ENCODE measurements at places on chromosomes 16 and 17.

DNA sequence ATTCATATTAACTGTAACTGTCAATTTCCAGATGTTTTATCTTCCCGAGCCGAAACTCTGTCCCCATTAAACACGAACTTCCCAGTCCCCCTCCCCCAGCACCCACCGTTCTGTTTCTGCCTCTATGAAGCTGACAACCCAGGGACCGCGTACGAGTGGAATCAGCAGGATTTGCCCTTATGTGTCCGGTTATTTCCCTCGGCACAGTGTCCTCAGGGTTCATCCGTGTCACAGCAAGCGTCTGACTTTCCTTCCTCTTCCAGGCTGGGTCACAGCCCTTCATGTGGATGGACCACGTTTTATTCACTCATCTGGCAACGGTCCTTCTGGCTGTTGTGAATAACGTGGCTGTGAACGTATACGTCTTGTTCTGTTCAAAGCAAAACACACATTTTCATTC, 31.3 kb downstream of the METRNL start:
- no peak for DNase-seq

- no peak for DNase-seq
Measured at GRCh38 chr16:23016368-23016767, 132.9 kb downstream of the USP31 start.

- no peak for DNase-seq
Measured at GRCh38 chr16:61289141-61289540, 747.1 kb downstream of the CDH8 start.

- no peak for DNase-seq
Measured at GRCh38 chr16:411576-412265, 10.0 kb downstream of the DECR2 start.

GRCh38 chr16:54194334-54194743, 92.2 kb downstream of the IRX3 start:
- no peak for DNase-seq

DNA sequence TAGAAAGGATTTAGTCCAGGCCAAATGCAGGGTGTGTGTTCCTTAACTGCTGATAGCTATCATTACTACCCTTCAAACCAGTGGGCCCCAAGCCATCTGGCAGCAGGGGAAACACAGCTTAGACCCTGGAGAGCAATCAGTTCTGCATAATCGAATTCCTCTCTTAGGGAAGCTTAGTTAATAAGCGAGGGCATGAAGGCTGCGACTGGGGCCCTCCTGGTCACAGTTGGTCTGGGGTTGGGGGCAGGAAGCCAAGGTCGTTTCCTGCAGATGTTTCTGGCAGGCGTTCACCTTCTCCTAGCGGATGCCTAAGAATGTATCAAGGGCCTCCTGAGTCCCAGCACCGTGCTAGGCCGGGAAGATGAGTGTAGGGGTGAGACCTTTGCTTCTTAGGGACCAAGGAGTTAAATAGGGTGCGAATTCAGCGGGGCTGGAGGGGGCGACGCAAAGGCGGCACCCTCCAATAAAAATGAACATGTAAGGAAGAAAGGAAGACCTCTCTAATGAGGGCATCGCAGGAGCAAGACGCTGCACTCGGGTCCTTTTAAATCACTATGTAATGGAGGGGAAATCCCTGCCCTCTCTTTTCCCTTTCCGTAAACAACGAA, 16.5 kb upstream of the EEF2K start:
- DNase-seq = no peak

DNA sequence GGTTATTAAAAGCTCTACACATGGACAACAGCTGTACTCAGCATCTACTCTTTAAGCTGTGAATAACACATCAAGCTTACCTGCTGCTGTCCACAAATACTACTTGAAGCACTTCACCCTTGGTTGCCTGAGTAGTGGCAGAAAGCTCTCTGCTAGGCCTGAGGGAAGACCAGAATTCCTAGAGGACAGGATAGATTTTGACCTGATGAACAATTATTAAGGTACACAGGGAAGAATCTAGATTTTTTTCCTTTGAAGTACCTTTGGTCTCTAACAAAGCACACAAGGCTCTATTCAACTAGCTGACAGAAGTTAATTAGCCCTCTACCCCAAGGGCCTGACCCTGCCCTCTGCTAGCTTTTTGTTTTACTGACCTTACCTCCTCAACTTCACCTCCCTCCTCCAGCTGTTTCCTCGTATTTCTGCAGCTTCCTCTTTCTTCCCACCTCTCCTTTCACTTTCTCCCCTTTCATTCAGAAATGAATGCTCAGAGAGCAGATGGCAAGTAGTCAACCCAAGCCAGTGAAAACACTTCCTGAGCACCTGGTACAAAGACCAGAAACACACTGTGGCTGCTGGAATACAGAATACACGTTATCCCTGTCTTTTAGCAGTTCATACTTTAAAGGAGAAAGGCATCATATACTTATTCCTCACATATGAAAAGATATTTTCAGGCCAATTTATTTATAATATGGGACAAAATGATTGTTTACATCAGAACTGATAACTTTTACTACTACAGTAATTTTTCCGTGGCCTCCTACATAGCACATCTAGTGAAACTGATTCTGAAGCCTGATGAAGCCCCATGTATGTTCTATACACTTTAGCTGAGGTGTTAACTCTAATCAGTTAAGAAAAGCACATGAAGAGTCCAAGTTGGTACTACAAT, 5.7 kb upstream of the VEZF1 start:
- DNase-seq = no peak

DNA sequence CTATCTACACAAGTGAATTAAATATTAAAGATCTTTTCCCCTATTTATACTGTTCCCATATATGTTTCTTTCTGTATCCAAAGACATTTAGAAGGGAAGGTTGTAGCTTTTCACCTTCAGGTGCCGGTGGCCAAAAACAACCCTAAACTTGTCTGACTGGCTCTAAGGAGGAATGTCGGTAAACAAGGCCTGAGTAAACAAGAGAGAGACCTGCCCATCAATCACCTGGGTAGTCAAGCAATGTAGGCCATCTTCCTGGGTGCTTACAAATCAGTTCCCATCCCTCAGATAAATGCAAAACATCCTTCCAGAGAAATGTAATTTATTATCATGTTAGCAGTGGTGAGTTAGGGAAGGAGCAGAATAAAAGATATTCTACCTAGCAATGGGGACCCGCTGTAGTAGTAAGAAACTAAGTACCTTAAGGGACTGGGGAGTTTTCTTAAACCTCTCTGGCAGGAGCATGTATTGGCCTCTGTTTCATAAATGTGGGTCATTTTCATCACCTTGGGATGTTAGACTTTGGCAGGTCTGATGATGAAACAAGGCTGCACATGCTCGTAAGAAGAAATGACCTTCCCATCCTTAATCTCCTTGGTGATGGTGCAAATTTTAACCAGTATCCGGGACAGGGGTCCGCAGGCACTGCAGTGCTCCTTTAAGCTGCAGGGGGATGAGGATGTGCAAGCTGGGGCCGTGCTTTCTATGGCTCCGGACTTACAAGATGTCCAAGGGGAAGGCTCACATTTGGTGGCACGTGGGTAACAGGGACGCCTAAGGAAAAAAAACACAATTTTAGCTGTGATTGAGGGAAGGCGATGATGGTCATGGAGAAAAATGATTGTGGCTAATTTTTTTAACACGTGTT, 8.4 kb downstream of the KRT39 start:
- DNase-seq = no peak

DNA sequence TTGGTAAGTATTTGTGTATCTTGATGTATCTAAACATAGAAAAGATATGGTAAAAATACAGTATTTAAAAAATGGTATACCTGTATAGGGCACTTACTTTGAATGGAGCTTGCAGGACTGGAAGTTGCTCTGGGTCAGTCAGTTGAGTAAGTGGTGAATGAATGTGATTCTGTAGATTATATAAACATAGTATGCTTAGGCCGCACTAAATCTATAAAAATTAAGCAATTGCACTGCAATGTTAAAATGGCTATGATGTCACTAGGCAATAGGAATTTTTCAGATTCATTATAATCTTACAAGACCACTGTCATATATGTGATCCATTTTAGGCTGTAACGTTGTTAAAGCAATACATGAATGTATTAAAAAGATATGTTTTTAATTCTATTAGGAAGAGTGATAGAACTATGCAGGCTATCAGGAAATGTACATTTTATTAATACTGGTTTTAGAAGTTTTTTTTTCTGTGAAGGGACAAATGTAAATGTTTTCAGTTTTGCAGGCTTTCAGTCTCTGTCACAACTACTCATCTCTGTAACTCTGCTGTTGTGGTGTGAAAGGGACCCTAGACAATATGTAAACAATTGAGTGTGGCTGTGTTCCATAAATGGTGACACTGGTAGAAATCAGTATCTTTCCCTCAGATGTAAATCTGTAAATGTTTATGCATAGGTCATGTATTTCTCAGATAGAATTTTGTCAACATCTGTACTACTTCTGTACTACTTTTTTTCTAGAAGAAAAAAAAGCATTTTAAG, 10.5 kb downstream of the CBFB start:
- DNase-seq = no peak

DNA sequence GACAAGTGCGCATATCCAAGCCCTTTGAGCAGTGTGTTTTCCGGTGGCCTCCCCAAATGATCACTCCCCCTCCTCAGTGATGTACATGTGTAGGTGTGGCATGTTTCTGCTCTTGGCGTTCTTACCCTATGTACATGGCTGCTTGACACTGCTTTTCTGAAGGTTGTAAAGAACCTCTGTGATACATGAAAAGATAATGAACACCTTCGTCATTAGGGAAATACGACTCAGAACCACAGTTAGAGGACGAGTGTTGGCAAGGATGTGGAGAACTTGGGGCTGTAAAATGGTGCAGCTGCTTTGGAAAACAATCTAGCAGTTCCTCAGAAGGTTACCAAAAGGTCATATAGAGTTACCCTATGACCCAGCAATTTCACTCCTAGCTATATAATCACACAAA, 28.6 kb downstream of the CEP95 start:
- DNase-seq = no peak

DNA sequence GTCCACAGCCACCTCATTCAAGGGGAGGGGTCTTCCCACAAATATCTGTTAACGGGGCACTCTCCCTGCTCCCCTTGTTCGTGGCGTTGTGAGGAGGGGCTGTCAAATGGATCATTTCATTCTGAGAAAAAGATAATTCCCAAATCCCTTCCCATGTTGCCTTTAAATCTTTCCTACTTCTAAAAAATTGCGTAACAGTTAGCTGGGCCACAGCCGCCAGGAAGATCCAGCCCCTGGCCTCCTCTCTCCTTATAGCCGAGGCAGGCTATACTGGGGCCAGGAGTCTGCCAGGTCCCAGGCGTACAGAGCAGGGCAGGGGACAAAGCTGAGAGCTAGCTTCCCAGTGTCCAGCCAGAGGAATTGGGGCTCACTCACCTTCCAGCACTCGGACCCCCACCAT, 430 bp downstream of the C16orf89 start:
- DNase-seq = no peak

DNA sequence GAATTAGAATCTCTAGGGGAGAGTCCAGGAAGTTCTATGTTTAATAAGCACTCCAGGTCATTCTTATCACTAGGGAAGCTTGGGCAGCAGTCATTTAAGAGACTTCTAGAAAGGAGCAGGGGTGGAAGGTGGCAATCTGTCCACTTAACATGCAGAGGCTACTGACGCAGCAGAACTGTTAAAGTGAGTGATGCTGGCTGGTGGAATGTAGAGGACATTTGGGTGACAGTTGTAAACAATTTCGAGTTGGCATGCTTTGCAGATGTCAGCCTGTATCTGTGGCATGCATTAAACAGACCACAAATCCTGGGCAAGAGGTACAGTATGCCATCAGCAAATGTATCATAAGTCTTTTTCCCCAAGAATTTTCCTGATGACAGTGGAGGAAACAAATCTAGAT, 40.5 kb upstream of the HS3ST3A1 start:
- DNase-seq = no peak

GRCh38 chr17:73126716-73127473, 34.4 kb upstream of the SLC39A11 start:
- no peak for DNase-seq

DNA sequence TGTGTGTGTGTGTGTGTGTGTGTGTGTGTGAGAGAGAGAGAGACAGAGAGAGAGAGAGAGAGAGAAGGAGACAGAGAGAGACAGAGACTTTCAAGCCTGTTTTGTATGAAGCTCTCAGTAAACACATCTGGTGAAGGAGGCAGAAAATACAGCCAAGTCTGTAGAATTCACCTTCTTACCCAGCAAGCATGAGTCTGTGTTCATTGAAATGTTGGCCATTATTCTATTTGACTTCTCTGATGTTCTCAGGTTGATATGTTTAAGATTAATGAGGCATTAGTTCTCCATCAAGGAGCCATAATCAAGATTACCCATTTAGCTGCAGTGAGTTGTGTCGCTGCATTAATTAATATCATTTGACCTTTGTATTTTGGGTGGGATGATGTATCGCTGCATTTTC, 895.8 kb upstream of the EEF2KMT start:
- DNase-seq = no peak

GRCh38 chr17:45013021-45013997, 38.1 kb downstream of the DCAKD start:
- DNase-seq = no peak

- no peak for DNase-seq
Measured at GRCh38 chr17:79655672-79656290, 44.9 kb upstream of the RBFOX3 start.

GRCh38 chr17:28118362-28118761, 75.9 kb downstream of the NLK start:
- DNase-seq = no peak

DNA sequence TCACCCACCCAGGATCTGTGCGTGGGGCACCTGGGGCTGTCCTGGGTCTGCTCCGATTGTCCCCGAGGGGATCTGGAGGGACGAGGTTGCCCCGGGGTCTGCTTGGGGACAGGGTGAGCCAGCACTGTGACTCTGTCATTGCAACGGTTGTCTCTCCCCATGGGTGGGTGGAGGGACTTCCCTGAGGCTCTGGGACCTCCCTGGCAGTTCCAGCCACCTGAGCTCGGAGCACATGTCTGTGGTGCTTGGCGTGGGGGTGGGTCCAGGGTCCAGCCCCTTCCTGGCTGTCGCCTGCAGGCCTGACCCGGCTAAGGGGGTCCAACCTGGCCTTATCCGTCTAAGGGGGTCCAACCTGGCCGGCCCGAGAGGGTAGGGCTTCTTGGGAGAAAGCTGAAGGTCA, 8.5 kb upstream of the CBFA2T3 start:
- no peak for DNase-seq

DNA sequence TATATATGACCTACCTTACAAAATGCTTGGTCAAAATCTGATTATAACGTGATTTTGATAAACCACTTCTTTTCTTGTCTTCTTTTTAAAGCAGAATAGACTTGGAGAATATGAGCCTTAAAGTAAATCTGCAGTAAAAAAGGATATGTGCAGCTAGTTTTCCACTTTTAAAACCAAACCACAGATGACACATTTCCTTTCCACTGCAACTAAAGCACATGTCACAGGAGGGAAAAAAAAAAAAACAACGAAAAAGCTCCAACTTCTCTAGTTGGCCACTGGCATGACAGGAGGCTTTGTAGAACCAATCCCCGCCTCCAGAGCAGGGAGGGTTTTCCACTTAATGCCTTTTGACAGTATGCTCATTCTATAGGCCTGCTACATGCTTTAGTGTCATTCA, at the start of gene EVI2A:
Gene EVI2A, minus strand, starts transcription at position 142 of the 400 bp plus-strand sequence. CDS start 2,609 bp downstream, outside the sequence.
- peak; percentile 65 for DNase-seq

GRCh38 chr16:89660146-89660545, 2.5 kb downstream of the SPATA33 start:
- no peak for DNase-seq

Data from stimulated activated CD4-positive, alpha-beta T cell treated with anti-CD3 and anti-CD28 coated beads, Interleukin-4, amount 100 ng/mL, for 1 hour (primary cell).